CD4-positive, alpha-beta T cell treated with Interleukin-1 beta for 1 hour (primary cell): ENCODE measurements at places on chromosomes 5 and 9.

- no peak for DNase-seq
These were observed 150 bp downstream of the SNX30 start for GRCh38 chr9:112750764-112751055.

GRCh38 chr5:168827636-168828035 is 248.5 kb upstream of the PANK3 start:
- no peak for DNase-seq

DNA sequence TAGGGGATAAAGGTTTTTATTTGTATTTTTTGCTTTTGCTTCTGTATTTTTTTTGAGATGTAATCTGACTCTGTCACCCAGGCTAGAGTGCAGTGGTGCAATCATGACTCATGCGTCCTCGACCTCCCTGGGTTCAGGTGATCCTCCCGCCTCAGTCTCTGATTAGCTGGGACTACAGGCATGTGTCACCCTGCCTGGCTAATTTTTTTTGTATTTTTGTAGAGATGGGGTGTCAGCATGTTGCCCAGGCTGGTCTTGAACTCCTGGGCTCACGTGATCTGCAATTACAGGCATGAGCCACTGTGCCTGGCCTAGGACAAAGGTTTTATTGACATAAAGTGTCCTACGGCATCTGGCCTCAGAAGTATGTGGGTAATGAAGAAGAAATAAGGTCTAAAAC is 297.1 kb upstream of the C9orf72 start:
- DNase-seq = no peak

- no peak for DNase-seq
These were observed 80.5 kb upstream of the GLIS3 start for GRCh38 chr9:4380406-4380805.

DNA sequence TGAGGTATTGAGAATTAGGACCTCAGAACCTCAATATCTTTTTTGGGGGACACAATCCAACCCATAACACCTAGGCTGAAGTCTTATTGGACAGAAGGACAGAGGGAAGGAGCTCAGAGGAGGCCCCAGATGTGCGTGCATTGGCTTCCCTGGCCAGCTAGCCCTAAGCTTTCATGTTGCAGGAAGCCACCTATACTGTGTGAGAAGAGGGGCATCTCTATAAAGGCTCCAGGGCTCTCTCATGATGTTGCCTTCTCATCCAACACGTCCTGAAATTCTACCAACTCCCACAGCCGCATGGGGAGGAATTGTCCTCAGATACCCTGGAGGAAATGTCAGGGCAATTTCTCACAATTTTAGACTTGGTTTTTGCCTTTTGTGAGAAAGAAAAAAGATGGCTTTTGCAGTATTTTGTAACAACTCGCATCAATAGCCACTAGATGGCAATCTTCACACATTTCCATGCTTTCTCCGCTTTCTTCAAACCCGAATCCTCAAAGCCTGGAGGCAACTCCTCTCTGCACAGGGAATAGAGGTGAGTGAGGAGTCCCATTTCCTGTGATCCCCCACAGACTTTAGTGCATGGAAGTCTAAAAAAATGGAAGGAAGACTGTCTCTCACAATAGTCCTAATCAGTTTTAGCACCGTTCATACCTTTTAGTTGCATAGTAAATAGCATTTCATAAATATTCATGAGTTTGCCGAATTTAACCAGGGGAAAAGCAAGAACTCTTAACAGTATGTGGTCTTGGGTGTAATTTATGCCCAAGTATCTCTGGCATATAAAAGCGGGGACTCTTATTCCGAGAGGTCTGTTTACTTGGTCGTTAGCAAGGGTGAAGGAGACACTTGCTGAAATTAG is 7.4 kb upstream of the PPP3R2 start:
- no peak for DNase-seq

GRCh38 chr5:175489693-175490443 is 11.5 kb downstream of the SFXN1 start:
- DNase-seq = no peak

DNA sequence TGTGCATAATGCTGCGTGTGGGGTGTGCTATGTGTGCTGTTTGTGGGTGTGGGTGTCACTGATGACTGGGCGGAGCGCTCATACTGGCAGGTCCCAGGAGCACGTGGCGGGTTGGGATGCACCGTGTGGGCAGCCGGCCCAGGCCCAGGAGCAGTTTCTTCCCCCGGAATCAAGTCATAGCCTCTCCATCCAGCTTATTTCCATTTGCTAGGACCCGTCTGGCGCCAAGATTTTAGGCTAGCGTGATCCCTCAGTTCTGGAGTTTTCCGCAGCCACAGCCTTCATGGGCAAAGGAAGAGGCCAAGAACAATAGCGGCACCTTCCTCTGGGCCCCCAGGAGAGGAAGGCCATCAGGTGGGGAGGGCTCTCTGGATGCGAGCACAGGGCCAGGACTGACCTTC is 43.3 kb upstream of the NEURL1B start:
- DNase-seq = no peak

DNA sequence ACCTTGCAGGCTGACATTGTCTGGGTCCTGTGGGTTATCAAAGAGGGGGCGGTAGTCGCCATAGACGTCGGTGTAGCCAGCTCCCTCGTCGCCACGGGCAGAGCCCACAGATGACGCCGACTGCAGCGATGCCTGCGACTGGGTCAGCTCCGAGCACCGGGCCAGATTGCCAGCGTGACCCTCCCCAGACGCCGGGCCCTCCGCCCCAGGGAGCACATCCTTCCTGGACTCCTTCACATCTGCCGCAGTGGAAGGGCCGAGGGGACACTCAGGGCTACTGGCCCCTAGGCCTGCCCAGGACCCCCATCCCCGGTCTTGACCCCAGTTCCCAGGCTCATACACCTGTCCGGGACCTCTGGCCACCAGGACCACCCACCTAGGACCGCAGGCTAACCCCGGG is 13.9 kb downstream of the ABCA2 start:
- no peak for DNase-seq

GRCh38 chr5:56301069-56301468 is 67.9 kb upstream of the ANKRD55 start:
- no peak for DNase-seq

GRCh38 chr9:2700909-2701550 is 16.3 kb upstream of the KCNV2 start:
- no peak for DNase-seq

DNA sequence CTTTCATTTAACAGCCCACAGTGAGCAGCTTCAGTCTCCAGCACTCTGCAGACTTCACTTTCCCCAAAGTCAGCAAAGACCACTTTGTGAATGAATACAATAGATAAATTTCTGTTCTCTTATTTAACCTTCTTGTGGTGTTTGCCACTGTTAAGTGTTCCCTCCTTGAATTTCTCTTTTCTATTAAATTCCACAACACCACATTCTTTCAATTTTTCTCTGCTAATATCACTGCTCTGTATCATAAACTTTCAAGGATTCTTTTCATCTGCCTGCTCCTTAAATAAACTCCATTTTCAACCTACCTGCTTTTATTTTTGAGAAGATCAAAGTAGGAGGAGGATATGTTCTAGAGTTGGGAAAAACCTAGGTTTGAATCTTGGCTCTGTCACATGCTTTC is 739.5 kb upstream of the GRAMD2B start:
- DNase-seq = no peak

DNA sequence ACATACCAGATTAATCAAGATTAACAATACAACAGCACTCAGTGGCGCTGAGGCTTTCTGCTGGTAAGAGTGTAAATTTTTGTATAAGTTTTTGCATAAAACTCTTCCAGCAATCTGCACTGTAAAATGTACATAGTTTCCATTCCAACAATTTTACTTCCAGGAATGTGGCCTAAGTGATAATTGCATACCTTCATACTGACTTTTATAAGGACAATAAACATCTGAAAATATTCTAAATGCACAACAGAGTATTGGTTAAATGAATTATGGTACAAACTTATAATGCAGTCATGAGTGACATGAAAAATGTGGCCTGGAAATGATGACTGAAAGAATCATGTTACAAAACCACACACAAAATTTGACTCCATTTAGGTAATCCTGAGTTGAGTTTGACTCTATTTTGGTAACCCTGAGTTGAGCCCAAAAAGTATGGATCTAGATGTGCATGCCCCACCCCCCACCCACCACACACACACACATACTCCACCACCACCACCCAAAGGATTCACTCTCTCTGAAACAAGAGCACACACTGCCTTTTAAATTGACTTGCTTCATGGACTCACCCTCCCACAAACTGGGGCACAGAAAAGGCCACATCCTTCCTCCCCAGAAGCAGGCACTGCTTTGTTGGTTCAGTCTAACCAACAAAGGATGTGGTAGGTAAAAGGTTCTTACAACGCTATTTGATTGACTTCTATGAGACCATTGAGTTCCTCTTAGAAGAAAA is 137.6 kb downstream of the SUSD1 start:
- peak; percentile 71 for DNase-seq

DNA sequence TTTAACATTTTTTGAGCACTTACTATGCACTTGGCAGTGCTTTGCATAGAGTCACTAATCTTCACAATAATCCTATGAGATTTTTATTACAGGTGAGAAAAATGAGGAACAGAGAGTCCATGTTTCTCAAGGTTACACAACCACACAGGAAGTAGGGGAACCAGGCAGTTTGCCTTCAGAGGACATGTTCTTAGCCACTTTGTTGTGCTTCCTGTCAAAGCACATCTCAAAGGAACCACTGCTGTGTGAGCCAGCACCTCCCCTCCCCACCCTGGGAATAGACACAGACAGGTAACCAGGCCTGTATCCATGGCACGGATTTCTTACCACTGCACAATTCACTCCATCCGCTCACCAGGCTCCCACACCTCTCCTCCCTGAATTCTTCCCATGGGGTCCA is 6.3 kb upstream of the DNAJB5 start:
- no peak for DNase-seq

GRCh38 chr9:134299883-134300282 is 26.4 kb upstream of the RXRA start:
- no peak for DNase-seq
